Amniotic epithelial cell (primary cell): ENCODE measurements at places on chromosomes 3 and 15.
A peak's percentile ranks its signal among the peaks of the same experiment; 100 is the strongest.

DNA sequence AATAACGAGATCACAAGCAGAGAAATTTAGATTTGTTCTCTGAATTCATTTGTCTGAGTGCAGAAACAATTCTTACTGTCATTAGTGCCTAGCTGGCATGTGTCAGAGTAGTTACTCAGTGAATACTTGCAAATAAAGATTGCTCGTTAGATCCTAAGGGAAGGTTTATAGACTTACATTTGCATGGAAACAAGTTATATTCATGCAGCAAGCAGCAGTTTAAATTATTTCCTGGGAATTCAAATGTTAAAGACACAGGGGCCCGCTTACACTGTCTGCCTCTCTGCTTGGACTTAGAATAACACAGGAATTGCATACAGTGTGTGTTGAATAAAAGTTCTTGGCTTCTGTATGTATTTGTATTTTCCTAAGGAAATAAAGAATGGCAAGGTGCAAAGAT, 680.6 kb upstream of the NECTIN3 start:
- no peak for DNase-seq

GRCh38 chr3:89000886-89001285, 106.5 kb upstream of the EPHA3 start:
- DNase-seq = peak; percentile 29

DNA sequence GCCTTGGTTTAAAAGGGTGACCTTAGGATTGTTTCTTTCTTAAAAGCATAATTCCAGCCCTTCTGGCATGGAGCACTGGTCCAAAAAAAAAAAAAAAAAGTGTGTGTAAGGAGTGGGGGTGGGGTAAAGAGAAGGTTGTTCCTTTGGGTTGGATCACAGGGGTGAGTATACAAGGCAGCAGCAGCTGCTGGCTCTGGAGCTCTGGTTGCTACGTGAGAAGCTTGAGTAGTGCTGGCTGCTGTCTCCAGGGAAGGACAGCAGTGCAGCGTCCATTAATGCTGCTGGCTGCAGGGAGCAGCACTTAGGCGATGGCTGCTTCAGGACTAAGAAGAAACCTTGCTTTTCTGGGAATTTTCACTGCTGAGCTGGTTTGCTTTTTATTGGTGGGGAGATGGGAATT, 2.3 kb downstream of the SETD5 start:
- peak; percentile 92 for DNase-seq

DNA sequence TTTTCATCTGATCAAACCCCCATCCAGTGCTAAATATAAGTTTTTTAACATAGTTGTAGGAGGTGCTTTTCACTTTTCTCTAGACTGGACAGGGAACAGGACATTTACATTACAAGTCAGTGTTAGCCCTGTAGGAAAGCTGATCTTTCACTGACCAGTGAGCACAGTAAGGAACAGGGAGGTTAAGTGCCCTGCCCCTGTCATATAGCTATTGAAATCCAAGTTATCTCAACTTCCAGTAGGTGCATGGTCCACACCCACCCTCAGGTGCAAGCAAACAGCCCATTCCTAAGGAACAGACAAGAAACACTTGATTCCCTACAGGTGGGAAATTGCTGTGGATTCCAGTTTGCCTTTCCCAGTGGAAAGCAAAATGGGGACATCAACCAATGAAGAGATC, 79.1 kb upstream of the EIF1B start:
- no peak for DNase-seq

DNA sequence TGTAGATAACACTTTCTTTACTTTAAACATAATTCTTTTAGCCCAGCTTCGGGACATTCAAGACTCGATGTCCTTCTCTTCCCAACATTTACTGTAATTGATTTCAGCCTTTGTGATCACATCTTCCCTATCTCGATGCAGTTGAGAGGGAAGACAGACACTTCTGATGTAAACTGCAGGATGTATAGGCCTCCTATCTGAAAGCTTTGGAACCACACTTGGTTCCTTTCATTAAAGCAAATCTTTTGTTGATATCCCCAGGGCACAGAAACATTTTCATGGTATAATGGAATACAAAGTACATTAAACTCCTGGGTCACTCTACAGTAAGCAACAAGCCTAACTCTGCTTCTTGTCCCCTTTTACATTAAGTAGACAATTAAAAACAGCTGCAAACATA, 6.4 kb downstream of the GRM7 start:
- no peak for DNase-seq

GRCh38 chr3:46463120-46463867, 1.4 kb downstream of the LTF start:
- DNase-seq = no peak

DNA sequence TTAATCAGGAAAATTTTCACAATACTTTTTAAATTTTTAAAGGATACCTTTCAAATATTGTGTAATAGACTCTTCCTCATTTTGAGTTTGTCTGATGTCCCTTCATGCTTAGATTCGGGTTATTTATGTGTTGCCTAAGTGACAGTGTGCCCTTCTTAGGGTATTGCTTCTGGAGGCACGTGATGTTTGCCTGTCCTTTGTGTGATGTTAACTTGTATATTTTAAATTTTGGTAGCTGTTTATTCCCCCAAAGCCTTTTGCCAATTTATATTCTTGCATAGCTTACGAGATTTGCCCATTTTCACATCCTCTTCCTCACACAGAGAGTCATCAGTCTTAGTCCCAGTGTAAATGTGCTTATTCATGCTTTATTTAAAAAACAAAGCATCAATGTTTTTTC, 433.1 kb downstream of the EPHB1 start:
- no peak for DNase-seq

- DNase-seq = no peak
Measured at GRCh38 chr15:81258455-81258854, 61.8 kb downstream of the IL16 start.

DNA sequence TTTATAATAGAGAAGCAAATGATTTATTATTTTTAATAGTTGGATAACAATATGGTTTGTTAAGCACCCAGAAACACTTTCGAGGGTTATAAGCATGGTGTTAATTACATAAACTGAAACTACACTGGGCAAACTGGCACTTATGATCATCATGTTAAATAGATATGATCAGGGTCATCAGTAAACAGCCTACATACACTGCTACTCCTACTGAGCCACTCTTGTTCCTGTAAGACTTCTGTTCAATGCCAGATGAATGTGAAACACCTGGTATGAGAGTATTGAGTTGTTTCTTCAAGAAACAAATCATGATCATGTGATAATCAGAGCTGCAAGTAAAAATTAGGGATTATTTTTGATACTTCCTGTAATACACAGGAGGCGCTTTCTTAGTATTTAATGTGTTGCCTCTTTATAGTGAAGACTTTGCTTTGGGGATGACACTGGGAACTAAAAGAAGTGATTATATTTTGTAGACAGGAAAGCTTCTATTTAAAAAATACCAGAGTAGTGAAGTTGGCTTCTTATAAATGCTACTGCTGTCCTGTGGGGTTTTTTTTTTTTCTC, 32.3 kb upstream of the UTS2B start:
- DNase-seq = no peak

DNA sequence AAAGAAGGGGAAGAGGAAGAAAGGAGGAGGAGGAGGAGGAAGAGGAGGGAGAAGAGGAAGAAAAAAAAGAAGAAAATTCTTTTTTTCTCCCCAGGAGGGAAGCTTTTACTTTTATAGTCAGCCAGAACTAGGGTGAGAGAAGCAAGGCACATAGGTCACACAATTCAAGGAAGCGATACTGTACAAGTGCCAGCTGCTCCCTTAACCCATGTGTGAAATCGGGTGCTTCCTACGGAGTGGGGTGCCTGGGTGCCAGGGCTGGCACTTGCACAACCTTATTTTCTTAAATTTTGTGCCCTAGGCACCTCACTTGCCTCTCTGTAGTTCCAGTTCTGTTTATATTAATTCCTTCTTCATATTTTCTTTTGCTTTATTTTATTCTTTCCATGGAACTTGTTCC, 150.4 kb downstream of the LIPC start:
- DNase-seq = no peak

- DNase-seq = no peak
Measured at GRCh38 chr3:21665444-21666100, 85.4 kb downstream of the ZNF385D start.

DNA sequence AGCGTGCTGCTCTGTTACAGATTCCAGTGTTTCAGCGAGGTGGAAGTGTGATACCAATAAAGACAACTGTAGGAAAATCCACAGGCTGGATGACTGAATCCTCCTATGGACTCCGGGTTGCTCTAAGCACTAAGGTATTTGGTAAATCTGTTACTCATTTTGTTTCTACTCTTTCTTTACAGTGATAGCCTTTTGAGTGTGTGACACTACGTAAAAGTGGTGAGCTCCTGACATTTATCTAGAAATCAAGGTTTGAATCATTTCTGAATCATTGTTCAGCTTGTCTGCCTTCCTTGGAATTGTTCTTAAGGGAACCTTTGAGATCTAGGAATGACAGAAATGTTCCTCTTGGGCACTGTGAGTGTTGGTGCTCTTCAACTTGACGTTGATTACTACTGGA, 11.2 kb upstream of the CAPN3 start:
- DNase-seq = peak; percentile 74

- no peak for DNase-seq
Measured at GRCh38 chr3:37985637-37986320, 4.8 kb upstream of the VILL start.

GRCh38 chr3:162569314-162569713, 1072.7 kb downstream of the OTOL1 start:
- DNase-seq = no peak

DNA sequence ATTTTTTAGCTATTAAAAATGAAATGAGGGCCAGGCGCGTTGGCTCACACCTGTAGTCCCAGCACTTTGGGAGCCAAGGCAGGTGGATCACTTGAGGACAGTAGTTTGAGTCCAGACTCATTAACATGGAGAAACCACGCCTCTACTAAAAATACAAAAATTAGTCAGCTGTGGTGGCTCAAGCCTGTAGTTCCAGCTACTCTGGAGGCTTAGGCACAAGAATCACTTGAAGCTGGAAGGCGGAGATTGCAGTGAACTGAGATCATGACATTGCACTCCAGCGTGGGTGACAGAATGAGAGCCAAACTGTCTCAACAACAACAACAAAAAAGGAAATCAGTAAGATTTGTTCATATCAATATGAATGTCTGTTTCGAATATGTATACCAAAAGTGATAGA, 517.1 kb downstream of the ROBO1 start:
- no peak for DNase-seq
